ENCODE measurements at places on chromosomes 7 and 10. TPM values are rescaled to one million over a fixed set of nuclear protein-coding genes. Genes with fewer than 3 reads are reported as not detected.

DNA sequence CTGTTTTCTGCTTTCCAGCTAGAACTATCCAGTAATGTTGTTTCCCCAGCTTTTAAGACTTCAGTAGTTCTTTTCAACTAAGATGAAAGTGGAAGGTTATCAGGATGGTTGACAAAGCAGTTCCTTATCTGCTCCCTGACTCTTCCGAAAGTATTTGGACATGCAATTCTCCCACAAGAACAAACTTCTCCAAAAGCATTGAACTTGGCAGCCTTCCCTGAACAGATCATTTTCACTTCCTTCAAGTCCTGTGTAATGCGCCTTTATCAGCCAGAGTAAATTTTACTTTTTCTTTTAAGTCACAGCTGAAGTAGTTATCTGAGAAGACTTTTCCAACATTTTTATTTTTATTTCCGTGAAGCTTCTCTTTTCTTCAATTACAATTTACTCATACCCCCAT is 39.7 kb downstream of the CDC14C start:
- no peak for DNase-seq

- DNase-seq = no peak
These were observed 176.7 kb downstream of the GPAM start for GRCh38 chr10:112006831-112007230.

DNA sequence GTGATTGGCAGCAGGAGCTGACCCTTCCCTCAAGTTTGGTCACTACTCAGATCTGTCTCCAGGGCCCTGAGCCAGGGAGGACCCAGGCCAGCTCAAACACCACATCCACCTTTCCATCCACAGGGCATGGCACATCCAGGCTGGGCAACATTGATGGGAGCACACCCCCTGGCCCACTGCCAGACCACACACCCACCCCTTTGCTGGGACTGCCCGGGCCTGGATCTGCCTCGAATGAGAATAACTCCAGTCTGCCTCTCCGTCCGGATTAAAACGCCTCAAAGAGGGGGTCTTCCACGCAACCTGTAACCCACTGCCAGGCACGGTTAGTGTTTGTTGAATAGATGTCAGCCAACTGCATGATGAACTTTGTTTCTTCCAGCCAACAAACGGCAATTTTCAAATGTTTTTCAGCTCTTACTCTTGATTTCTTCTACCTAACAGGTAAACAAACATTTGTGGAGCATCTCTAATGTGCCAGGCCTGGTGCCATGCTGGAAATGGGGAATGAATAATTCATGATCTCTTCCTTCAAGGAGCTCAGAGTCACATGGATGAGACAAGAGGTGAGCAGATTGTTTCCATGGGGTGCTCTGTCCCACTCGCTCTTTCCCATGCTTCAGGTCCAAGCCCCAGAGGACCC is 41.0 kb upstream of the CHST15 start:
- DNase-seq = no peak

- DNase-seq = no peak
These were observed 147.1 kb downstream of the ELFN1 start for GRCh38 chr7:1817061-1817712.

GRCh38 chr7:86904949-86905834 is 154.3 kb downstream of the ELAPOR2 start:
- DNase-seq = no peak

GRCh38 chr10:69438536-69439349 is 12.5 kb upstream of the TSPAN15 start:
- no peak for DNase-seq

DNA sequence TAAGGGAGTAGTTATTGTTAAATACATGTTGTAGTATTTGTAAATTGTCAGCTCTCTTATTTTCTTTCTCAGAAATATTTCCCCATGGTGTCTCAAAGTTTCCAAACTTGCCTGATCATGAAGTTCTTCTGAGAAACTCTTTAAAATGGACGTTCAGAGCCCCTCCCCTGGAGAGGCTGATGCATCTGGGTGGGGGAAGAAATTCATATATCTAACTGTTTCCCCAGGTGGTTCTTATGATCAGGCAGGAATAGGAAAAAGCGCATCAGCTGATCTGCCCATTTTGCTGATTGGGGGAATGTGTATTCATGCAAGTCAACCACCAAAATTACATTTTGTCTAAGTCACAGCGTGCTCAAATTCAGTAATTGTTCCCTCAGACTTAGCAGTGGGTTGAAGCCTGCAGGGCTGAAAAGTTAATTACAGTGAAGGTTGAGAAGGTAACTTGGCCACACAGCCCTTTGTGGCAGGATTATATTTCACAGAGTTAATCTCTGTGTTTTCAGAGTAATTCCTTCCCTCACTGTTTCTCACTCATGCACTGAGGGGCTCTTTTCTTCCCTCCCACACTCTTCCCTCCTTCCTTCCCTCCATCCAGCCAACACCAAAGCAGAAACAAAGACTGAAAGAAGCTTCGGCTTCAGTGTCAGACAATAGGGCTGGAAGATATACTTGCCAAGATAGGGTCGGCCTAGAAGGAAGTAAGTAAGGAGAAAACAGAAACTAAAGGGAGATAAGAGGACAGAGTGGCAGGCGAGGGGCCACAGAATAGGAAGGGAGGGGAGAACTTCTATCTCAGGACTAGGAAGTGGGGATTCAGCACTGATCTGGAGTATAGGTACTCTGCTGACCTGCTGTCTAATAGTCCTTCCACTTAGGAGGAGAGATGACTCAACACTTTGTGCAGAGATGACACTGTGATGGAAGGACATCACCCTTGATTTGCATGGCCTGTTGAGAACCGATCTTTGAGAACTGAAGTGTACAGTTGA is 50.5 kb upstream of the STARD3NL start:
- no peak for DNase-seq

DNA sequence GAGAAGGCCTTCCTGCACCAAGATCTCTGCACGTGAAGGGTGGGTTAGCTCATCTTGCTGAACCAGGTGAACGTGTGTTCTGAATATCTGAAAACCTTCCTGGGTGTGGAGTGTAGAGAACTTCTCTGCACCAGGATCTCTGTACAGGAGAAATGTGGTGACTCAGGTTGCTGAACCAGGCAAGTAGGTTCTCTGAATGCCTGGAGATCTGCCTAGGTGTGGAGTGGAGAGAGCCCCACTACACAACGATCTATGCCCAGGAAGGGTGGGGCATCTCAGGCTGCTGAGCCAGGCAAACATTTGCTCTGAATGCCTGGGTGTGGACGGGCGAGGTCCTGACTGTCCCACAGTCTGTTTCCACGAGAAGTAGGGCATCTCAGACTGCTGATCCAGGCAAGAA is 1002.3 kb upstream of the KCND2 start:
- no peak for DNase-seq

- DNase-seq = no peak
These were observed 63.8 kb downstream of the FOXP2 start for GRCh38 chr7:114478384-114478783.

- no peak for DNase-seq
These were observed 141.6 kb downstream of the CPEB3 start for GRCh38 chr10:92149261-92149660.

DNA sequence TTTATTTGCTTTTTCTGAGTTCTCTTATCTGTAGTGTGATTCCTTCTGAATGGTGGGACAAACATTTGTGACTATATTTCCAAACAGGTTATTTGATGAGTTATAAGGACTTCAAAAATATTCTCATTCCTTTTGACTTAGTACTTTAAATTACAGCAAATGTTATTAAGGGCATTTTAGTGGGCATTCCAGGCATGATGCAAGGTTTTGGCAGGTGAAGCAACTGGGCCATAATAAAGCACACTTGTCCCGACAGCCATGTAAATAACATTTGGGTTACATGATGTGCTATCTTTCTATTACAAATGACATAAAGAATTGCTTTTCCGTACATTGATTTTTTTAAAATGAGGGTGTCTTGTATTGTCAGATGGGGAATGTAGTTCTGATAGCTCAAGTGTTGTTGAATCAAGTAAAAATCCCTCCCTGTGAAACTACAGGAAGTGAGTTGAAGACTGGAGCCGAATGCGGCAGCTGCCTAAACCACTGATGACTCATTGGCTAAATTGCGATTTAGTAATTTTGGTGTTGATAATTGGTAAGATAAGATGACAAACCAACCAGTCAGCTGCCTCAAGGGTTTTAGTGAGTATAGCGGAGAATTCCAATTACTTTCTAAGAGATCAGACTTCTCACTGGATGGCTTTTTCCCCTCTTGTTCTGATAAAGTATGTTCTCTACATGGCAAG is 231.3 kb upstream of the NPY start:
- no peak for DNase-seq

GRCh38 chr7:147279514-147279913 is 1162.9 kb downstream of the CNTNAP2 start:
- no peak for DNase-seq

- DNase-seq = no peak
These were observed 6.9 kb downstream of the KMT2E start for GRCh38 chr7:105020926-105021325.

DNA sequence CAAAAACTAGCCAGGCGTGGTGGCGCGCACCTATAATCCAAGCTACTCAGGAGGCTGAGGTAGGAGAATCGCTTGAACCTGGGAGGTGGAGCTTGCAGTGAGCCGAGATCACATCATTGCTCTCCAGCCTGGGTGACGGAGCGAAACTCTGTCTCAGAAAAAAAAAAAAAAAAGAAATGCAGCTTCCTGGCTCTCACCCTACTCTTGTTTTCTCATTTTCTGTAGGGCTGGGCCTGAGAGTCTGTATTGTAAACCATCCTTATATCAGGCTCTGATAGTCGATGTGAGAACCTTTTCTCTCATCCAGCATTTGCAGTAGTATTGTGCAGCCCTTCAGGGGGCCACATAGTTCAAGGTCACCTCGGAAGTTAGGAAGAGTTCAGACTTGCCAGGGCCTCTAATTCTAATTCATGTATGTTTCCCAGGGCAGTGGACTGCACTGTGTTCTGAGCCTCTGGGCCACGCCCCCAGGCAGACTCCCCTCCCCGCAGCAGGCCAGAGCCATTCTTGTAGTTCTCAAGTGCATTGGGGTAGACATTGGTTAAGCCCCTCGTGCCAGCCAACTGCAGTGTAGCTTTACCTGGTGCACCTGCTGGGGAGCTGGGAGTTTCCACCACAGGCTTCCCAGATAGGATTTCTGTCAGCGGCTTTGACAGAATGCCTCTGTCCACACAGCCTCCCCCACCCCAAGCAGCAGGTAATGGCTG is 38.3 kb upstream of the PDCD4 start:
- no peak for DNase-seq

GRCh38 chr7:1120791-1121190 is 32.9 kb downstream of the GPER1 start:
- no peak for DNase-seq

The CYP2C19 gene
- not detected for total RNA-seq

The TUBAL3 gene
- not detected for total RNA-seq

The ASB4 gene
- not detected for total RNA-seq

The H2BK1 gene
- not detected for total RNA-seq

The PON3 gene
- total RNA-seq = not detected

The ZNF804B gene
- not detected for total RNA-seq

The NEUROG3 gene
- 0.31 TPM for total RNA-seq

The ZNF273 gene
- total RNA-seq = 21.2 TPM

The AOAH gene
- total RNA-seq = 0.55 TPM

The PHKG1 gene
- total RNA-seq = 0.61 TPM

The GPR15LG gene
- not detected for total RNA-seq
